ENCODE measurements at places on chromosomes 1 and 21.

DNA sequence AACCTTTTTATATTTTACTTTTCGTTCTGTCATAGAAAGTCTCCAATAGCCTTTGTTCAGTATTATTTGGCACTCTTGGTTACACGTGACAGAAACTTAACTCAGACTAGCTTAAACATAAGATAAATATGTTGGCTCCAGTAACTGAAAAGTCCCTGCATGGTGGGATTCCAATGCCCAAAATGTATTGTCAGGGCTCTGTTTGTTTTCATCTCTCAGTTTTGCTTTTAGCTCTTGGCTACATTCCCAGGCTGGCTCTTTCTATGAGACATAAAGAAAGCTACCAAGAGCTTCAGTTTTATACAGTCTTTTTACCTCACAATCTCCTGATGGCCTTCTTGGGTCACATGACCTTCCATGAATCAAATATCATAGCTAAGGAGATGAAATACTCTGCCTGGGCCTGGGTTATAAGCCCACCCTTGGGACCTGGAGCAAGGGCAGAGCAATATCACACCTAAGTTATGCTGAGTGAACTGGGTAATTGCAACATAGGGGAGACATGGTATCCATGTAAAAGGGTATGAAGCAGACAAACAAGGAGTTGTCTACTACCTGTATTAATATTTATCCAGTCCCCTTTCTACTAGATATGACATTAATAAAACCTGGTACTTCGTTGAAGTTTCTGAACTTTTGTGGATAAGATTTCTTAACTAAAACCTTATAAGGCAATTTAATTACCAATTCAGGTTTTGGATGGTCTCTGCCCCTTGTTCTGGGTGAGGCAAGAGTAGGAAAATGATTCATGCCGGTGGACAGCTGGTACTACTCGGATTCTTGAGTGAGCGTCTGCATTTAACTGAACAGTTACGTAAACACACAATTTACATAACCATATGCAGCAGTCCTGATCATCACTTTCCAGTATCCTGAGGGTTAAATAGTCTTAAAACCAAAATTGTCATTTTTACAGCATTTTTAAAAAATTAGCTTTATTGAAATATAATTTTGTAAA lies 442.3 kb downstream of the GPATCH2 start:
- DNase-seq: no peak

DNA sequence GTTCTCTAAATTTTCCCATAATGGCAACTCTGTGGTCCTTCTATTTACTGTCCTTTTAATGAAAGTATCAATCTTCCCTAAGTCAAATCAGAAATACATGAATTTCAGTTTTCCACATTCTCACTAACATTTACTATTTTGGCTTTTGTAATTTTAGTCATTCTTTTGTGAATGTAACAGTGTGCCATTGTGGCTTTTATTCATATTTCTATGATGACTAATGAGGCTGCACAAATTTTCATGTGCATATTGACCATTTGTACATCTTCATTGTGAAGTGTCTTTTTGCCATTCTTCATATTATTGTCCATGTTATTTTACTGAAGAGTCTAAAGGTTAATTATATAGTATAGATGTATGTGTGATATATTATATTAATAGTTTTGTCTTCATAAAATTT lies 431.0 kb upstream of the BRINP3 start:
- DNase-seq: no peak

DNA sequence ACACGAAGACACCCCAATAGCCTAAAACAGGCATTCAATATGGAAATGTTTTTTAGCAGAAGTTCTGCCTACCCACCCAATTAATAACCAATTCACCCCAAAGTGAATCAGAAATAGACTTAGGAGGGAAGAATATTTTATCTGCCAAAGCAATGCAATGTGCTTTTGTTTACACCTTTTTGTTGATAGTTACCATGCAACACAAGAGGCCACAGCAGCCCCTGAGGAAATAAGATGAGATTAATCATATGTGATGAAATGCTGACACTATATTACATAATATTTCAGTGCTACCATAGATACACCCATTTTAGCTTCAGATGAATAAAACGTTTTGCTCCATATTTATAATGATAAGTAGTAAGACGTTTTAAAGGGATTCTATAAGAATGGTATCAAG lies 60.9 kb upstream of the RGS2 start:
- no peak for DNase-seq

DNA sequence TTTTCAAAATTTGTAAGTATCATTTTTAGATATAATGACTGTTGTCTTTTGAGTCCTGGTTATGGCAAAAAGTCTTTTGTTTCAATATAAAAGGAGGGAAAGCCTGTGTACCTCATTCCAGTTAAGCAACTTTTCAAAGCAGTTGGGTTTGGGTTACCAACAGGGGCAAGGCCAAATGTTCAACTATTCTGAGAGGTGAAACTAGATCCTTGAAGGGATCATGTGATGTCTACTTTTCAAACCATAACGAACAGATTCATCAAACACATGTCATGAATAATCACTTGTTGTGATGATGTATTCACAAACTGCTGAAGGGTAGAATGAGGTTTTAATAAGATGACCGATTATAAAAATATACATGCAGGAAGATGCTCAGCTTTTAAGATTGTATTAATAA lies 171.3 kb downstream of the HHAT start:
- DNase-seq: peak; percentile 23

DNA sequence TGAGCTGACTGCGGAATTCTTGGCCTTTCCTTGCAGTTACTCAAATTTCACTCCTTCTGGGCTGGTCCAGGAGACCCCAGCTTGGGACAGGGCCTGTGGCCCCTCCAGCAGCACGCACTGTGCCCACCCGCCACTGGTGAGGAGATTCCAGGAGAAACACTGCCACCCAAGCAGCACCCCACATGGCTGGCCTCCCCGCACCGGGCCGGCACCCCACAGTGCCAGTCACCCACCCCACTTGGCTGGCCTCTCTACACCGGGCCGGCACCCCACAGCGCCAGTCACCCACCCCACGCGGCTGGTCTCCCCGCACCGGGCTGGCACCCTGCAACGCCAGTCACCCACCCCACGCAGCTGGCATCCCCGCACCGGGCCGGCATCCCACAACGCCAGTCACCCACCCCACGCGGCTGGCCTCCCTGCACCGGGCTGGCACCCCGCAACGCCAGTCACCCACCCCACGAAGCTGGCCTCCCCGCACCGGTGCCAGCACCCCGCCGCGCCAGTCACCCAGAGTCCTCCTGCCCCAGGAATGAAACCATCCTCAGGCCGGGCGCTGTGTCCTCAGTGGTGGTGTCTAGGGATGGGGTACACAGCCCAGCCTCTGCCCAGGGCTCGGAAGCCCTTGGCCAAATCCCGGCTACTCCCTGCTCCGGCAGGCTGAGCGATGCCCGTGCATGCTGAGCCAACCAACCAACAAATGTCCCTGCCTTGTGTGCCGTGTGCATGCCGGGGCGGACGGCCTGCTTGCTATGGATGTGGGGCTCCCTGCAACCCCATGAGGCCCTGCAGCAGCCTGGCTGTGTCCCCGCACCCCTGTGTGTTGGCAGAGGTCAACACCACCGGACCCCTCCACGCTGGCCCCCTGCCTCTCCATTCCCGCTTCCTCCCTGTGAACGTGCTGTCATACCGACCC lies 38.6 kb upstream of the TSPEAR start:
- no peak for DNase-seq

DNA sequence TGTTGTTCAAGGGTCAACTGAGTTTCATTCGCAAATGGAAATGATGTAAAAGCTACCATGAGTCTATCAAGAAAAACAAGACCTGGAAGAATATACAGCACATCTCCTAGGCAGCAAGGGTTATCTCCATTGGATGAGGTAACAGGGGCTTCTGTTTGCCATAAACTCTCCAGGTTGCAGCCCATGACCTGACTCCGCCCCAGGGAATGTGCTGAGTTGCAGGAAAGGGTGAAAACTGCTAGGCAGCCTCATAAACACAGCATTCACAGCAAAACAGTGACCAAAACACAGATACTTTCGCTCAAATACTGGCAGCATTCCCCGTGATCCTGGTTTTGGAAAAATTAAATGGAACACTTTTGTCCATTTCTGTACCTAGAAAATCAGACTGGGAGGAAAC lies 20.2 kb upstream of the ACTA1 start:
- no peak for DNase-seq

DNA sequence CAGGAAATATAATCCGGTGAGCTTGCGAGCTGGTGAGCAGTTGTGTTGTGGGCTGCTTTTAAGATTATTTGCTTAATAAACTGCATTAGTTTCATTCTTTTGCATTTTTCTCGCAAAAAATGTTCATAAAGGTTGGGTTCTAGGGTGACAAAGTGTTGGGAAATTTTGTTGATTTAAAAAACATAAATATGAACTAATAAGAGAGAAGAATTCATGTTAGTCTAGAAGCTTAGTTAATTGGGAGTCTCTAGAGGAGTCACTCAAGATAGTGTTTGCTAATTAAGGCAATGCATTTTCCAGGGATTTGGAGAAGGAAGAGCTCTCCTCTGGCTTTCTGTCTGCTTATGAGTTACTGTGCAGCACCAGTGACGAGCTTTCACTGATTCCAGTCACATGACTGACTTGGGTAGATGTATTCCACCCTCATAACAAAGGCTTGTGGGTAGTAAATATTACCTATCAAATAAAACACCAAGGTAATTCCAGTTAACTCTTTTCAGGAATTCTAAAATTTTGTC lies 417.0 kb downstream of the PTBP2 start:
- DNase-seq: no peak

- DNase-seq: no peak
Measured at GRCh38 chr21:37251294-37251634, 15.9 kb downstream of the VPS26C start.

DNA sequence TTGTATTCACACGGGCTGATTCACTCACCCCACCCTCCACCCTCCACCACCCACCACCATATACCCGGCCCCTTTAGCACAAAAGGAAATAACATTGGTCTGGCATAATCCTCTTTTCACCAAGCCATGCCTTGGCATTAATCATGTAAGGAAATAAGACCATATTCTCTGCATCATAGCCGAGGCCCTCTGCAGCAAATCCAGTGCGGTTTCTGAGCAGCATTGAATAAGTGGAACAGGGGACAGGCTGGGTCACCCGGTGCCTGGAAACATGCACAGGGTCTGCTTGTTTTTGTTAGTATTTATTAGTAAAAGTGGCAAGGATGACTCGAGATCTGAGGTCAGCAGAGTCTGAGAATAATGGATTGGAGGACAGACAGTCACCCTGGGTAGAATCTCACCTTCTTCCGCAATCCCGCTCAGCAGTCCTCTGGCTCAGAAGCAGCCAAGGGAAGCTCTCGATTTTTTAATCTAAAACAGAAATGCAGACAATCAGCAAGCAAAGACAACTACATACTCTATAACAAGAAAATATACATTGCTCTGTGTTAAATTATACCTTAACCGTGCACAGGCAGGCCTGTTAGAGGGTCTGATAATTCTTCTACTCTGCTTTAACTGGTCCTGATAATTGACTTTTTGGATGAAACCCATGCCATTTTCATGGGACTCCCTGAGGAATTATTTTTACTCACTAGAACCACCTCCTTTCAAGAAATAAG lies 52.4 kb upstream of the CDC42BPA start:
- no peak for DNase-seq

DNA sequence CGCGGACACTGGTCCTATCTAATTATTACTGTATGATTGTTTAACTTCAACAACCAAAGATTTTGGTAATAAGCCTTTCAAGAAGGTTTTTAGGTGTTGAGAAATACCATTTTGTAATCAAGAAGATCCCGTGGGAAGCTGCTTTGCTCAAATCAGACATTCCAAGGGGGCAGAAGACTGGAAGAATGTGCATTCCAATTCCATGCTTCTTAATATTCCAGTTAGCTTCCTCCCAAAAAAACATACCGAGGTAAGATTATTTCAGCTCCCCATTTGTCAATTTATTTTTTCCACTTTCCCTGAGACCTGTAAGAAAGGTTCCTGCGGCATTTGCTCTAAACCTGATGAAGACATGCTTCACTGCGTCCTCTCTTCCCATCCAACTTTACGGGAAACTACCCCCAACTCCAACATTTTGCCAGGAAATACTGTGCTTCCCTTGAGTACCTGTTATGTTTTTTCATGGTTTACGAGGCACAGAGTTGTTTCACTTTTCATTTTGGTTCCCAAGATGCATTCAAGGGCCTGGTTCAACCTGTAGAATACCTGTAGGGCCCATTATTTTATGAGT lies 4.1 kb downstream of the CNN3 start:
- DNase-seq: no peak

DNA sequence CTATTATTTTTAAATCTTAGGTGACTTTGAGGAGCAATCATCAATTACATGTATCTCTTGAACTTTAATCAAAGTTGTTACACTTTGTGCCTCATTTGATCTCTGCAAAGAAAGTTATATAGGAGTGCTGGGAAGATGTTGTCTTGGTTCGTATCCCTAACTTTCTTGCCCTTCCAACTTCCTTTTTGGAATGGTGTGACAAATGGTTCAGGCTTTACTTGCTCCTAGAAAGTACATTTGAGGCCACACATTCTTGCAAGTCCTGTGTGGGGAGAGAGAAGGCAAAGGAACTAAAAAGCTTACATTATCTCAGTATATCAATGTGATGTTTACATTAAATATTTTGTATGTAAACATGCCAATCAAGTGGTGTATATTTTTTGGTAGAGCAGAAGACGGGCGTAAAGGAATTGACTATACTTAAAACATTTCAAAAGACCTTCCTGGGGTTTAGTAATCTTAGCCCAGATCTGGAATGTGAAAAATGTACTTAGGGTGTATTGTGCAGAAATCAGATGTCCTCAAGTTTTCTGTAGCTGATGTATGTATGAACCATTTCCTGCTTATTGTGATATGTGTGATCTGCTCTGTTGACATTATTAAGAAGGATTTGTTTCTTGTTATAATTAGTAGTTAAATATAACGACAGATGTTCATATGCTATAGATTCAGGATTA lies 59.2 kb downstream of the USP25 start:
- DNase-seq: no peak

DNA sequence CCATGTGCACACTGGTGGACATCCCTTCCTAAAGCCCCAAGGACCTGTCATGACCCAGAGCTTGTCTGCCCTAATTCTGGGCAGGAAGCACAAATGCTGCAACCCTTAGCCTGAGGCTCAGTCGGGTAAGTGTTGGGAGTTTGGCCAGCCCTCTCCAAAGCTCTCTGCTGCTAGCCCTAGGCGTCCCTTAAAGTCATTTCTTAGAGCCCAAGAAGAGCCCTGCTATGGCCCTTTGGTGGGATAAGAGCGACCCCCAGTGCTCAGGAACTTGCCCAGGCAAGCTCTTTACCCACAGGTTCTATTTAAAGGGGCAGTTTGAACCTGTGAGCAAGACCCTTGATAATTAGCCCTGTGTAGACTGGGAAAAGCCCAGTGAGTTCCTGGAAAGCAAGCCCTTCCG lies 356.8 kb downstream of the RRAGC start:
- no peak for DNase-seq

DNA sequence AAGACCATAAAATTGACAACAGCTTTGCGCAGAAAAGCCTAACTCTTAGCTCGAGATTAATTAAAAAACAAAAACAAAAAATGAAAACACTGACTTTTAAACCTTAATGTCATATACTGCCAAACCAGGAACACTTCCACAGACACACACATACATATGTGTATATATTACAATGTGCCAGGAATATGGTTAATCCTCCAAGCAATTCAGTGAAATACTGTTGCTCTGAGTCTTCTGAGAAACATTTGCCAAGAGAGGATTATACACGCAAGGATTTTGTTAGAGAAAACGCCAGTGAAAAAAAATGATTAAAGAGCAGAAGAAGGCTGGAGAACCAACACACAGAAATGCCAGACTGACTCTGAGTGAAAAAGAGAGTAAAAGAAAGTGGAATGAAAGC lies 116.7 kb upstream of the CHRM3 start:
- no peak for DNase-seq

- no peak for DNase-seq
Measured at GRCh38 chr1:101929343-101929742, 67.4 kb downstream of the OLFM3 start.
